ENCODE measurements at places on chromosomes 1 and 21.
A peak's percentile ranks its signal among the peaks of the same experiment; 100 is the strongest.

DNA sequence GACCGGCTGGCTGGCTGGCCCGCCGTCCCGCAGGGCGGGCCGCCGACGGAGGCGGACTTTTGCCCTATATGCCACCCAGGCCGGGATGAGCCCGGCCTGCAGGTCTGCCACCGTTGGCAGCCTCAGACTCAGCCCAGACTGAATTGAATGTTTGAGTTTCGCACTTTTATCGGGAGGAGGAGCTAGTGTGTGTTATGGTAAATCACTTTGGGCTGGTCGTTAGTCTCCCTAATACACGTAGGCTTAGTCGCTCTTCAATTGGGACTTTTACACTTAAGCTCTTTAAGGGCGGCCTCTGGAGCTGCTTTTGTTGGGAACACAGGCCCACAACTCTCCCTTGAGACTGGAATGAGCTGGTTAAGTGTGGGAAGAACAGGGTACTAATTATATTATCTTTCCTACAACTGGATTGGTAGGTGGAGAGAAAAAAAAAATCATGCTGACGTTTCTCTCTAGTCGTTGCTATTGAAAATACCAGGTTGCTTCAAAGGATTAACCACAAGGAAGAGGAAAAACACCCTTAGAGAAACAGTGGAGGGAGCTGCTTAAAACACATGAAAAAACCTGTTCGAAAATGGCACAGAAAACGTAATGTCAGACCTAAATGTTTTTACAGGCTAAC is 1.4 kb upstream of the IRF2BP2 start:
- DNase-seq = peak; percentile 28

GRCh38 chr1:81023187-81023724 is 777.5 kb upstream of the ADGRL2 start:
- no peak for DNase-seq

DNA sequence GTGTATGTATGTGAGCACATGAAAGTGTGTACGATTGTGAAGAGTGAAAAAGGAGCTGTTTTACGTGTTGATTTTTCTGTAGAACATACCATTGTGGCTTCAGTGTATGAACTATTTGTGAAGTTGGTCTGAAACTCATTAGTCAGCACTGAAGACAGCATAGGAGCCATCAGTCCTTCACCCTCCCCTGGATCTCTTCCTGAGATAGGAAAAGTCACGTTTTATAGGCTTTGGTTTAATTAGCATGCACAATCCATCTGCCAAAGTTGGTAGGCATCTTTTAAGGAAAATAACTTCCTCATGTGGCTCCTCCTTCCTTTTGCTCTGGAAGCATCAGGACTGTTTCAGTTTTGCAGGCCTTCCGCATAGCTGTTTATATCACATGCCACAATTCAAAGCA is 1.4 kb upstream of the RABIF start:
- DNase-seq = no peak

- no peak for DNase-seq
Measured at GRCh38 chr1:210922666-210923065, 211.3 kb downstream of the KCNH1 start.

DNA sequence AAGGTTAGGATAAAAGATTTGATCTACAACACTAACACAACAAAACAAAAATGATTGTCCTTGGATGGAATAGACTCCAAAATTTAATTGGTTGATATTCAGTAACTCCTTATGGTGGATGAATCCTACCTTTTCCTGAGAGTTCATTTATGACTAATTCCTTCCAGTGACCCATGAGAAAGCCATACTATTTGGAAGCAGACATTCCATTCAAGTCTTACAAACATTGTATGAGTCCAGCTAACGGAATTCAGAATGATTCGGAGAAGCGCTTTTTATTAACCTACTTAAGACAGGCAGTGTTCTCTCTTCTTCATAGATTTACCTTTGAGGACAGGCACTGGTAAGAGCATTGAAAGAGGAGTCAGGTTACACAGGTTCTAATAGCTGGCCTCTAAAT is 155.6 kb upstream of the ZNF648 start:
- DNase-seq = no peak

DNA sequence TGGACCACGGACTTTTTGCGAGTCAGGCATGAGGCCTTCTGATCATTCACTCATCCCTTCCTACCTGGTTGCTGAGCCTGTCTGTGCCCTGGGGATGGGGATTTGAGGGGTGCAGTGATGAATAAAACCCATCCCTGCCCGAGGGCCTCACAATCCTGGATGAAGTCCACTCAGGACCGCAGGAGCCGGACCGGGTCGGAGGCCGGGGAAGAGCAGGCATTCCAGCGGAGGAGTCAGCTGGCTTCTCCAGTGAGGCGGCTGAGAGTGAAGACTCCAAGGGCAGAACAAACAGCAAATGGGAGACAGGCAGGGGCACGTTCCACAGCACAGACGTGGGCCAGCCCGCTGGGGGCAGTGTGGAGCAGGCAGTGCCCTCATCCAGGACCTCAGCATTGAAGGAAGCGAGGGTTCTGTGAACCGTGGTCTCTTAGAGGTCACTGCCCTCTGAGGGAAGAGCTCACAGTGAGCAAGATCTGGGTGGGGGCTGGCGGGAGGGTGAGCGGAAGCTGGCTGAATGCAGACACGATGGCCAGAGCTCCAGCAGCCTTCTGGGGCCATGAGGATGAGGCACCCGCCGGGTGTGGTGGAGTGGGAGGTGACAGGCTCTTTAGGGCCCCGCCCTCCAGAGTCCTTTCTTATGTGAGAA is 10.9 kb upstream of the LRRC3 start:
- no peak for DNase-seq

Data from cerebellar nuclear complex (tissue), 1 donor.